A673 (cell line): ENCODE measurements at places on chromosomes 1 and 21. TPM values are rescaled to one million over a fixed set of nuclear protein-coding genes. Genes with fewer than 3 reads are reported as not detected.

DNA sequence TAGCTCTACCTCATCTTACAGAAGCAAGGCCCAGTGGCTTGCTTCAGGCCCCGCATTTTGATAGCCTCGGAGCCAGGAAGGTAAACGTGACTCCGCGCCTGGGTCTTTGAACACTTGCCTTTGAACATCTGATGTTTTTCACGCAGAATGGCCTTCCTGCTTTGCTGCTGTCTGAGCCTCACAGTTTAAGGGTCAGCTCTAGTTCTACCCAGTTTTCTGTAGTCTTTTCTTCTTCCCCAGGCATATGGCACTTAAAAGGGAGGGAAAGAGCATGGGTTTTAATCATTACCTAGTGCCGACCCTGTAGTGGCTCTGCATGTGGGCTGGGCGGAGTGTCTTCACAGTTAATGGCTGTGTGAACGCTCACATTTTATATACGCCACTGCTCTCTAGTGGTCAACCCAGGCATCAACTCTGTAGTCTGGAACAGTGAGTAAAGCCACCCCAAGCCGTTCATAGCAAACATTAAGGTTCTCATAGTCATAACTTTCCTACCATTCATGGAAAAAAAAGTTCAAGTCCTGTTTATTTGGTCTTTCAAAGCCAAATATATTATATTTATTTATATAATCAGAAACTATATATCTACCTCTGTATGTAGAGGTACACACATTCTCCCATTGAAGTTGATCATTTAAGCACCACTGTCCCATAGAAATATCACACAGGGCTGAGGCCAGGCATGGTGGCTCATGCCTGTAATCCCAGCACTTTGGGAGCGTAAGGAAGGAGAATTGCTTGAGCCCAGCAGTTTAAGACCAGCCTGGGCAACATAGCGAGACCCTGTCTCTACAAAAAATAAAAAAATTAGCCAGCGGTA is 78.1 kb downstream of the IER5 start:
- H3K27ac ChIP-seq, result no peak overlapping the region
- H3K4me3 ChIP-seq, result no peak overlapping the region
- peak; percentile 89 for DNase-seq
- no peaks in the 10 kb centered on the region for H3K27me3 ChIP-seq

DNA sequence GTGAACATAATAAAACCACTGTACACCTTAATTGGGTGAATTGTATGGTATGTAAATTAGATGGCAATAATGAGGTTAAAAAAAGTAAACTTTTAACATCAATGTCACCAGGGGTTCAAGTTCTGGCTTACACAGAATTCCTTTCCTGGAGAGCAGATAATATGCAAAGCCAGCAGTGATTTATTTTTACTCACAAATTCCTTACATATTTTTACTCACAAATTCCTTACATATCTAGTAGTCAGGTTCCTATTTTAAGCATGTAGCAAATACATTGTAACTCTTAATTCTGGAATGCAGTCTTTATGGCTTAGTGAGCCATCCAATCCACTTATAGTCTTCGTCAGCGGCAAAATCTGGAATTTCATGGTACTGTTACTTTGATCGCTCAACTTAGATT is 1.3 kb upstream of the UBE4B start:
- no peaks in the 10 kb centered on the region for H3K27me3 ChIP-seq
- peaks cover 4% of the 10 kb centered on the region for H3K4me1 ChIP-seq
- H3K36me3 ChIP-seq, result peaks cover 5% of the 10 kb centered on the region
- DNase-seq, result peak; percentile 48

DNA sequence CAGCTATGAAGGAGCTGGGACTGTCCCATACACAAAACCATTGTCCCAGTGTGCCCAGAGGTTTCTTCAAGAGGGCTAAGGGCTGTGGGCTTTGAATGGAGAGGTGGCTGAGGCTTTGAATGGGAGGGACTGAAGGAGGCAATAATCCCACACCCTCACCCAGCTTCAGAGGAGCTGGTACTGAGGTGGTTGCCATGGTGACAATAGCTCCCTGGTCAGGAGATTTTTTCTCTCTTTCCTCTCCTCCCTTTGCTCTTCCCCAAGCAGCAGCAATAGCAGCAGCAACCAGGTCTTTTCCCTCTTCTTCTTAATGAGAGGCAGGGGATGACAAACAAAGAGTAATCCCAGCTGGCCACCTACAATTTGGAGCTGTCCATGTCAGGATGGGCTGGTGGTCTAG is 1.6 kb downstream of the HPCAL4 start:
- peaks cover 70% of the 10 kb centered on the region for H3K27me3 ChIP-seq
- H3K4me3 ChIP-seq, result no peak overlapping the region
- DNase-seq, result peak; percentile 17
- no peak overlapping the region for H3K27ac ChIP-seq
- H3K4me1 ChIP-seq, result peaks cover 11% of the 10 kb centered on the region

GRCh38 chr1:232551386-232551785 is 78.5 kb downstream of the SIPA1L2 start:
- peaks cover 17% of the 10 kb centered on the region for H3K4me1 ChIP-seq
- H3K27me3 ChIP-seq, result no peaks in the 10 kb centered on the region
- no peak for DNase-seq

DNA sequence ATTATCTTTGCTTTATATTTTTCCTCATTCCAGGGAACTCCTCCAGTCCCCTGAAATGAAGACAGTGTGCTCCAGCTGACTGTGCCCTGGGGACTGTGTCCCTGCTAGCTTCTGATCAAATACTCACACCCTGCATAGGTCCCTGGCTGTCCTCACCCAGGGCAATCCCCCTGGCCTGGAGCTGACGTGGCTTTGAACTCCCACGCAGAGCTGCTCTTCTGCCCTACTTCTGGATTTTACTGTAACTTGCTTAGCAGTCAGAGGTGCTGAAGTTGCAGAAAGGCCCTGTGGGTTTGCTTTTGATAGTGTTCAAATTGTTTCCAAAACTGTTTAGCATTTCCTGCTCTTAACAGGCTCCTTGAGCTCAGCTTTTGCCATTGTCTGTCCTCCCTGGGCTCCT is 186.5 kb downstream of the FASLG start:
- H3K4me3 ChIP-seq, result no peak overlapping the region
- no peak overlapping the region for H3K27ac ChIP-seq
- peaks cover 8% of the 10 kb centered on the region for H3K4me1 ChIP-seq
- H3K36me3 ChIP-seq, result no peaks in the 10 kb centered on the region
- no peaks in the 10 kb centered on the region for H3K27me3 ChIP-seq

The KIF21B gene
- total RNA-seq, result 0.60 and 1.5 TPM in 2 replicates

The ZNF124 gene
- 34.7 TPM in 2 replicates for total RNA-seq

The IRF2BP2 gene
- total RNA-seq, result 39.9 and 43.8 TPM in 2 replicates

The ABCA4 gene
- total RNA-seq, result 0.09 and 0.44 TPM in 2 replicates

The WNT2B gene
- 0.32 and 0.52 TPM in 2 replicates for total RNA-seq

The ASPM gene
- 72.2 and 78.5 TPM in 2 replicates for total RNA-seq

The GBP4 gene
- total RNA-seq, result 0.79 and 1.7 TPM in 2 replicates
